ENCODE measurements at places on chromosomes 7 and 10.

DNA sequence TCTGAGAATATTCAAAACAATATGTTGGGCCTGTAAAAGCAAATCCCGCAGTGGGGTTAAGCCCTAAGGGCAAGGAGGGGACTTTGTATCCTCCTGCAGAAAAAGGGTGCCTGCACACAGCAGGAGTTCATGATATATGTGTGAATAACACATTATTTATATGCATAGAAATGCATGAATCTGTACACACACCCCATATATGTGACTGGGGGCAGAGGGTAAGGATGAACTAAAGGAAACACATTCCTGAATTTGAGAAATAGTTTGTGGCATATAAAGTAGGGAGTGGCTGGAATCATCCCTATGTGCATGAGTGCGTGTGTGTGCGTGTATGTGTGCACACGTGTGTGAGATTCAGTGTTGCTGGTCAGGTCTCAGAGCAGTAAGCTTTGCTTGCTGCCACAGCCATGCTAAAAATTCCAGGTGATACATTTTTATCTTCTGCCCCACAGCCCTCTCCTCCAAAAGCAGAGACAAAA lies 18.9 kb downstream of the ENO4 start:
- no peak for DNase-seq

- DNase-seq: no peak
Observed at GRCh38 chr10:112313234-112313633, 30.0 kb downstream of the TECTB start.

DNA sequence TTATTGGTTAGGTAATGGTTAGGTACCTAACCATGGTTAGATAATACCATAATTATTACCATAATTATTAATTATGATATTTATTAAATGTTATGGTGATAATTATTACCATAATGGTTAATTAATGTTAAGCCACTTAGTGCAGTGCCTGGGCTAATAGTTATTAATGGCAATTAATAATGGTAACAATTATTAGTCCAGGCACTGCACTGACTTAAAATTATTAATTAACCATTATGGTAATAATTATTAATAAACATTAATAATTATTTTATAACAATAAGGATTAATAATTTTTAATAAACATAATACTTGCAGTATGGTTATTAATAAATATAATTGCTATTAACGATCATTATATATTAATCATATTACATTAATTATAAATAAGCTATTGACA lies 604.0 kb downstream of the CALN1 start:
- no peak for DNase-seq

DNA sequence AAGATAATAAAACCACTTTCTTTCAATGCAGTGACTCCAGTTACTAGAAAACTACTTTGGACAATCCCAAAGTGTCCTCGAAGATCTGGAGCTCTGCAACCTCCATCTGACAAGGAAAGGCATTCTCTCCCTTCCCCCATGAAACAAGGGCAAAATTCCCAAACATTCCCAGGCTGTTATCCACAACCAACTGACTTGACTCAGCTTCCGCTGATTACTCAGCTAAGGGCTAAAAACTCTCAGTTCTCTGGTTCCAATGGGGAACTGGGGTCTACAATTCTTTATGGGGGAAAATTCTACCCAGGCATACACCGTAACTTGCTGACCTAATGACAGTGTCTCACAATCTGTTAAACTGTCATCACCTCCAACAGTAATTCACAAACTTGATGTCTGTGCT lies 48.4 kb downstream of the SFMBT2 start:
- DNase-seq: no peak

DNA sequence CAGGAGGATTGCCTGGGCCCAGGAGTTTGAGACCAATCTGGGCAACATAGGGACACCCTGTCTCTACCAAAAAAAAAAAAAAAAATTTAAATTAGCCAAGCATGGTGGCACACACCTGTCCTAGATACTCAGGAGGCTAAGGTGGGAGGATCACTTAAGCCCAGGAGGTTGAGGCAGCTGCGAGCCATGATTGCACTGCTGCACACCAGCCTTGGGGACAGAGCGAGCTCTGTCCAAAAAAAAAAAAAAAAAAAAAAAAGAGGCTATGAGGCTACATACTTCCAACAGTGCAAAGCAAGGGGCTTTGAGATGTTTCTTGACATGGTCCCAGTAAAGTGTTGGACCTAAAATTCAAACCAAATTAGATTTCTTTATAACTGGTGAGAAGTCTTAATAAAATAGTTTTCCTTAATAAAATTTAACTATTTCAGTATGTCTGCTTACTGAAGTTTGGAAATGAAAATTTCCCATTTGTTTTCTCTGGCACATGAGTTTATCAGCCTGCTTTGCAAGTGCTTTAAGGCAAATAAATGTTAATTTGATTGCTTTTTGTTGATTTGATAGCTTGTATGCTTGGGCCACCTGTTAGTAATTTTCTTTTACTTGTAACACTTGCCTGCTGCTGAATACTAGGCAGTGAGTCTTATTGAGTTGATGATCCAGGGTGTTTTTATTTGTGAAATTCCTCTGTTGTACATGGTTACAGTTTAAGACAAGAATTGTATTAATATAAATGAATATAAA lies 16.1 kb downstream of the CALU start:
- no peak for DNase-seq

GRCh38 chr7:35556515-35557471 lies 138.1 kb downstream of the HERPUD2 start:
- DNase-seq: no peak

- no peak for DNase-seq
Observed at GRCh38 chr7:37908221-37908788, 8.3 kb downstream of the SFRP4 start.

DNA sequence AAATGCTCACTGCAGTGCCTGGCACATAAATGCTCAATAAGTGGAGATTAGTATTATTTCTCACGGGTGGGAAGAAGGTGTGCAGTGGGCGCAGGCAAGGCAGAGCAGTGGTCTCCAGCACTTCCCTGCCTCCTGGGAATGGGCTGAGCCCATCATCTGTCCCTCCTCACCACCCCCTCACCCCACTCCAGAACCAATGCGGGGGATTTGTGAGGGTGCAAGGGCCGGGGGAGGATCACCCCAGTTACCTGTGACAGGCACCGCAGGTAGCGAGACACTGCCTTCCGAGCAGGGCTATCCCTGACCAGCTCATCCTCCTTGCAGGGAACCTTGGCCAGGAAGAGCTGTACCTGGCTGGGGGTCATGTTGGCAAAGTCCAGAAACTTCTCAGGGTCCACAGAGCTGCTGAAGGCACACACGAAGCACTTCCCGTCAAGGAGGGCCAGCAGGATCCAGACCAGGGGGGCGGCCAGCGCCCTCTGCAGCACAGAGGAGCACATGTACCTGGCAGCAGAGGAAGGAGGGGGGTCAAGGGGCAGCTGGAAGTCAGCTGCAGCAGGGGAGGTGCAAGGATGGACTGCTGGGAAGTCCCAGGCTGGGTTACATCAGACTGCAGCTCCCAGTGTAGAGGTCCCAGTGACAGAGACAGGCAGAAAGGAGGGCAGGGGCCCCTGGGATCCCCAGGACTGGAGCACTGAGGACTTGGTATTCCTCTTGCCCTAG lies 2.8 kb downstream of the CALHM3 start:
- DNase-seq: no peak

GRCh38 chr10:50510517-50511473 lies 113.0 kb downstream of the SGMS1 start:
- no peak for DNase-seq

- no peak for DNase-seq
Observed at GRCh38 chr10:44516891-44517290, 132.0 kb upstream of the CXCL12 start.

DNA sequence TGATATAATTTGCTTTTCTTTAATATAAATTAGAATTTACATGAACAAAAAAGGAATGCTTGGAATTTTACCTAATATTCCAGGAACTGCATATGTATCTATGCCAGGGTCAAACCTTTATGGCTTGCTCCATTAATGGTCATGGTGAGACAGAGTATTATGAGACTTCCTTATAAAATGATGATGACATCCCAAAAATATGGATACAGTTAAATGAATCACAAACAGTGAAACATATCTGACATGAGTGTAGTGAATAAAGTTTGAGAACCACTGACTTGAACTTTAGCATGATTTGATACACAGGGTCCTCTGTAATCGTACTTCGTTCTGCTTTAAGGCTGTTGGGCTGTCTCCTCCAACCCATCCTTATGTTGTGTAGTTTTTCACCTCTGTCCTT lies 51.8 kb downstream of the MARCHF5 start:
- no peak for DNase-seq

- no peak for DNase-seq
Observed at GRCh38 chr10:30759423-30759822, 129.9 kb upstream of the LYZL2 start.

GRCh38 chr7:32075612-32076011 lies 5.4 kb upstream of the PDE1C start:
- DNase-seq: no peak

DNA sequence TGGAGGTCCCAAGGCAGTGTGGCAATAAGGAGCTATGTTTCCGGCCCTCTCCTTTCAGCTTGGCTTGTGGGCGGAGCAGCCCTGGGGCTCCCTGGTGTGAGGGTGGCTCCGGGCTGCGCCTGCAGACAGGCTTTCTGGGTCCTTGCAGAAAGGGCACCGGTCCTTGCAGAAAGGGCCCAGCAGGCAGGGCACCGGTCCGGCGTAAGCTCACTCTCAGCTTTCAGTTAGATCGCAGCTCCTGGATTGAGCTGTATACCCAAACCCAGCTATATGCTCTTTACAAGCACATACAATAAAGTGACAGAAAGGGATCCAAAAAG lies 293.8 kb upstream of the SHH start:
- no peak for DNase-seq

- no peak for DNase-seq
Observed at GRCh38 chr7:151507806-151508205, 11.9 kb downstream of the RHEB start.

- DNase-seq: no peak
Observed at GRCh38 chr7:22142572-22142971, 196.9 kb upstream of the CDCA7L start.

- no peak for DNase-seq
Observed at GRCh38 chr7:155495440-155496248, 37.7 kb downstream of the EN2 start.

- no peak for DNase-seq
Observed at GRCh38 chr10:43844221-43844620, 195.5 kb upstream of the ZNF32 start.

- DNase-seq: no peak
Observed at GRCh38 chr10:2225609-2226008, 488.3 kb upstream of the ADARB2 start.

DNA sequence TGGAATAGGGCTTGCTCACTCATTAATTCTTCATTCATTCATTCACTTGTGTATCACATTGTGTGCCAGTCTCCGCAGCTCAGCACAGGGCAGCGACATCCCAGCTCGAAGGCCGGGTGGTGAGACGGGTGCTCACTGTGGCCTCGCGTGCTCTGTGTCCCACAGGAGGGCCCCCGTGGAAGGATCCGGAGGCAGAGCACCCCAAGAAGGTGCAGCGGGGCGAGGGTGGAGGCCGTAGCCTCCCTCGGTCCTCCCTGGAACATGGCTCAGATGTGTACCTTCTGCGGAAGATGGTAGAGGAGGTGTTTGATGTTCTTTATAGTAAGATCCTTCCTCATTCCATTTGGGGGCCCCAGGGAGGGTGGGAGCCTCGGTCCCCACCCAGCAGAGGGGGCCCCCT lies 61.6 kb downstream of the GTF2IRD1 start:
- no peak for DNase-seq

DNA sequence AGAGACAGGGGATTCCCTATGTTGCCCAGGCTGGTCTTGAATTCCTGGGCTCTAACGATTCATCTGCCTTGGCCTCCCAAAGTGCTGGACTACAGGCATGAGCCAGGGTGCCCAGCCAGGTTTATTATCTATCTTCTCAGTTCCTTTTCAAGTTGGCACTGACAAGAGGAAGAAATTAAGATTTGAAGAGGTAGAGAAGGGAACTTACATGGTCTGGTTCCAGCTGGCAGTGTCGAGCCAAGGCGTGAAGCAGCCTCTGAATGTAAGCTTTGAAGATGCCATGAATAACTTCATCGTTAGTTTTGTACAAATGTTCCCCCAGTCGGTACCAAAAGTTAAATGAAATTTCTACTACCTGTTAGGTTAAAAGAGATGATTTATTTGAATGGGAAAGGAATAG lies 57.7 kb downstream of the TNPO3 start:
- DNase-seq: no peak

- DNase-seq: no peak
Observed at GRCh38 chr10:121187391-121187790, 336.2 kb downstream of the WDR11 start.

DNA sequence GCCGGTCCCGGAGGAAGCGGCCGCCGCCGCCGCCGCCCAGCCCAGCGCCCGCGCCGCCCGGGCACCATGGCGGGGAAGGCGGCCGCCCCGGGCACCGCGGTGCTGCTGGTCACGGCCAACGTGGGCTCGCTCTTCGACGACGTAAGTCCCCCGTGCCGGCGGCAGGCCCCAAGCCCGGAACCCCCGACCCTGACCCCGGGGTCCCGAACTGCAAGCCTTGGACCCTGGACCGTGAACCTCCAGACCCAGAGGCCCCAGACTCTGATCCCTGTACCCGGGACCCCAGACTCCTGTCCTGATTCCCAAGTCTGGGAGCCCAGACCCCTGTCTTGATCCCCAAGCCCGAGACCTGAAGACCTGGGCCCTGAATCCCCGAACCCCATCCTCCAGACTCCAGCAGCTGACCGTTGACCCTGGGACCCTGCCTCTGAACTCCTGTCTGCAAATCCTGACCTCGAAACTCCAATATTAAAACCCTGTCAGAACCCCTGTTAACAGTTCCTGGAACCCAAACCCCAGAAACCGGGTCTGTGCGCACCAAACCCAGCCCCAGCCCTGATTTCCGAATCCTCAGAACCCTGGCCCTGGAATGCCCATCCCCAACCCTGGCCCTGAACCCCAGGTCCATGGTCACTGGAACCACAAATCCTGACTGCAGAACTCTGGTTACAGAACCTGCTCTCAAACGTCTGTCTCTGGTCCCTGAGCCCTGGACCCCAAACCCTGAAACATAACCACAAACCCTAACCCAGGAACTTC lies 623 bp downstream of the INPP5A start:
- no peak for DNase-seq

GRCh38 chr10:77358656-77359055 lies 279.0 kb downstream of the KCNMA1 start:
- DNase-seq: no peak

DNA sequence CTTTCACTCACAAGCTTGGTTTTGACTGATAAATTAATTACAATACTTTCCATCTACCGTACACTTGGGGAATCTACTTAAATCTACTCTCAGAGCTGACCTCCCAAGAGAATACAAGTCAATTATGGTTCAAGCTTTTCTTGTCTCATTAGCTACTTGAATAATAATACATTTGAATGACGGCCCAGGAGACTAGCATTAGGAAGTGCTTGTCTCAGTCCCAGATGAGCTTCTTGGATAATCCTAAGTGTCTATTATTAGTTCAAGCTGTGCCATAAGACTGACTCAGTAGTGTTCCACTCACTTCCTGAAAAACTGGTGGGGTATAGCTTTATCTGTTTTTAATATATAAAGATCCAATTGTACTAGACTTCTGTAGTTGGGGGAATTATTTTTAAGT lies 100.2 kb downstream of the GNAT3 start:
- no peak for DNase-seq
